ENCODE measurements at places on chromosomes 6 and 20.

- peak; percentile 6 for DNase-seq
Observed at GRCh38 chr20:45407067-45407745, 883 bp upstream of the DBNDD2 start.

DNA sequence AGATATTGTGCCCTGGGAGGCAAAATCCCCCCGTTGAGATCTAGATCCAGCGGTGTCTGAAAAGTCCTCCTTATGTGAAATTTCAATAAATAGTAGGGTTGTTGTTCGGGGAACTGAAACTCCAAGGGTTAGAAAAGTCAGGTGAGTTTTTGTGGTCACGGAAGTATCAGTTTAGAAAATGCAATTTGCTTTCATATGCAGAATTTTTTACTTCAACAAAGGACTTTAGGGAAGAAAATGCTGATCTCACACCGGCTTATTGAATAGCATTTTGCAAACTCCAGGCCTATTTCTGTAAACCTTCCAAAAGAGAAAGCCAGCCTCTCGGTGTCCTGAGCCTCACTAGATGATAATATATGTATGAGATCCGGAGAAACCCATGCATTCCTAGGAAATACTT, 254.7 kb downstream of the TSHZ2 start:
- DNase-seq: no peak

GRCh38 chr6:11722220-11722619, 56.4 kb downstream of the ADTRP start:
- DNase-seq: peak; percentile 32

GRCh38 chr6:20693466-20694063, 159.3 kb downstream of the CDKAL1 start:
- DNase-seq: no peak
